ENCODE measurements at places on chromosomes 12 and 14.

GRCh38 chr14:66641861-66642635 lies 134.1 kb downstream of the GPHN start:
- DNase-seq: no peak

- DNase-seq: no peak
Observed at GRCh38 chr12:76462668-76463224, 96.8 kb downstream of the OSBPL8 start.

DNA sequence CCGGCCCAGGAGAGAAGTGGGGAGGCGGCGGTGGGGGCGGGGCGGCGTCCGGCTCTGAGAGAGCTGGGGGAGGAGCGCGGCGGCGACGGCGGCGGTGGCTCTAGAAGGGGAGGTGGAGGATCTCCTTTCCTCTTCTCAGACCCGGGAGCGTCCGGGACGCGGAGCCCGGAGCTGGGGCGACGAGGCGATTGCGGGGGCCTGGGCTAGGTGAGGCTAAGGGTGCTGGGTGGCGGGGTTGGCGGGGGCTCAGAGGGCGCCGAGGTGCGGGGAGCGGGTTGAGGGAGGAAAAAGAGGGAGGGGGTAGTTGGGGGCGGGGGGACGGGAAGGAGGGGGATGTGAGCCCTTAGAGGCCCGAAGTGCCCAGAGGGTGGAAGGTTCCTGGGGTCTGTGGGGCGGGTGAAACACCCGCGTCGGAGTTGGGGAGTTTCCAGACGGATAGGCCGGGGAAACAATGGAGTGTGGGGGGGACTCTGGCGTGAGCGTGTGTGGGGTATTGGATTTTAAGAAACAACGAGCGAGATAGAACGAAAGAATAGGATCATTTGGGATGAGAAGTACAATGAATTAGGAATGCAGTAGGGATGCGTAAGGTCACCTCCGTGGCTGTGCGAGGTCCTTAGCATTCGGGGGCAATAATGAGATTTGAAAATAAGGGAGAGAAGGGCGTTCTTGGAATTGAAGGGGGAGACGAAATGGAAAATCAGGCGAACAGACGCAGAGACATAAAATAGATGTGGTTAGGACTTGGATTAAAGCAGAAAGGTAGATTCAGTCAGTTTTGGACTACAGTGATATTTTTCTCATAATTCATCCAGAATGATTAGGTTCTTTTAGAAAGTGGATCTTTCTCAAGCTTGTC lies at the start of gene SPATS2:
Gene SPATS2 (plus strand): TSS at position 82 of the 859 bp plus-strand sequence. CDS start 93,551 bp downstream, outside the sequence.
- no peak for DNase-seq

DNA sequence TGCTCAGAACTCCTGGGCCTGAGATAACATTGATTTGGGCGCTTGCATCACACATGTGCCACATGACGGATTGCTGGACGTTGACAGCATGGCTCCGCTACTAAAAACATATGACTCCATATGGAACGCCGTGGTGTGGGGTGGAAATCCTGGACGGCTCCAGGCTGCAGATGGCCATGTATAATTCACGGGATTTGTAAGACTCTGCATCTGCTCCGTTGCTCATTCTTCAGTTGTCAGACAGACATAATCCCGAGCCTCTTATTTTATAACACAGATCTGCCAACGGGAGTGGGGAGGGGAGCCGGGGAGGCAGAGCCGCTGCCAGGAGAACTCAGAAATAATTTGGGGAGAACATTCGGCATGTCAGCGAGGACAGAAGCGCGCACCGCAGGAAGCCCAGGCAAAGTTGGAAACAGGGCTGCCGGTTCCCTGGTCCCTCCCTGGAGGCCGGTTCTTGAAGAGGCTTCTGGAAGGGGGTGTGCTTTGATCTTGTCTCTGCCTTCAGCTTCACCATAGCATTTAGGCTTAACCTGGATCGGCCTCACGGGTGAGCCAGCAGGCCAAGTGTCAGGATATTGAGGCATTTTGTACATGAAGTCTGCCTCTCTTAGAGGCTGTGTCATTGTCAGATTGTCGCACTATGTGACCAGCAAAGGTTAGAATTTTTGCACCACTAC lies 45.8 kb upstream of the MYL2 start:
- no peak for DNase-seq

DNA sequence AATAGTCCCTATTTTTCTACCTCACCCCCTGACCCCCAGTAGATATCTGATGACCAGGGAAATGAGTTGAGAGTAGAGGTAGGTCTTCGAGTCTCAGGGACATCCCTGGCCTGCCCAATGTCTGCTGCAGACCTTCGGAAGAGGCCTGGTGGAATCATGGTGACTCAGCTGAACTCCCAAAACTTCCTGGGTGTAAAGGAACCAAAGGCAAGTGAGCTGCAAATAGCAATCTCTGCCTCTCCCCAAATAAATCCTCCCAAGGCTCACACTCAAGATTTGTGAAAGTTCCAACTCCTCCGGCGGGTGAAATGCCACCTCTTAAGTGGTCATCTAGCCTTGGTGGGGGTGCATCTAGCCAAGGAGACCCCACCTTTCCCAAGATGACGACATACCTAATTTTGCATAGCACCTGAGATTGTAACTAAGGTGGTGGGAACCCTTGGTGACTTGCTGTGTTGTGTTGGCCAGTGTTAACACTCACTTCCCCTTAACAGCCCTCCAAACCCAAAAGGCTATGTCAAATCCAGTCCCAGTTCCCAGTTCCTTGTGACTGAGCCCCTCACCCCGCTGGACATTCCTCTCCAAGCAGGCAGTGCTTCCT lies 6.3 kb downstream of the ZFP36L1 start:
- DNase-seq: no peak

- no peak for DNase-seq
Observed at GRCh38 chr14:19920021-19920657, at the start of gene OR4K5. Gene OR4K5 (plus strand): TSS chr14:19920607. CDS start chr14:19920607, 0 bp downstream.

DNA sequence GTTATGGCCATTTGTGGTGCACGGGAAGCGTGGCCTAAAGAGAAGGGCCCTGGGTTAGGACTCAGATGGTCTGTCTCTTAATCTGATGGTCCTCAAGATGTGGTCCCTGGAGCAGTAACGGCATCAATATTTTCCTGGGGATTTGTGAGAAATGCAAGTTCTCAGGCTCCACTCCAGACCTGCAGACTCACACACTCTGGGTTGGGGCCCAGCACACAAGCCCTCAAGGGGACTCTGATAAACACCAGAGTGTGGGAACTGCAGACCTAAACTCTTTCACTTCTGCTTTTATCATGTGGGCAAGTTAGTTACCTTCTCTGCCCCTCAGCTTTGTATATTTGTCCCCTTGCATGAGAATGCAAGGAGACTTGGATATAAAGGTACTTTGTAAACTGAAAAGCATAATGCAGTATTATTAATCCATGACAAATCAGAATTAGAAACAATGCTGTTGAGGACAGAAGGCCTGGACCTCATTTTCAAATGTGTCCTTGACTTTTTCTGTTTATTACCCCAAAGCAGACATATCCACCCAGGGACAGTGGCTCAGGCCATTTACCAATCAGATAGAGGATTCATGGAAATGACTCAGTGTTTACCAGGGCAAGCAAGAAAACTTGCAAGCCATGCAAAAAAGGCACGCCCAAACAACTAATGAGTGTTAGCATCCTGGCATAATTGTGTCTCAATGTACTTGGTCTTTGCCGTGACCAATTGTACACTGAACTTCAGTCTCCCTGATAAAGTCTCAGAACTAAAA lies 157.0 kb downstream of the ASCL1 start:
- no peak for DNase-seq

- DNase-seq: no peak
Observed at GRCh38 chr12:83641789-83642188, 955.1 kb downstream of the TMTC2 start.

DNA sequence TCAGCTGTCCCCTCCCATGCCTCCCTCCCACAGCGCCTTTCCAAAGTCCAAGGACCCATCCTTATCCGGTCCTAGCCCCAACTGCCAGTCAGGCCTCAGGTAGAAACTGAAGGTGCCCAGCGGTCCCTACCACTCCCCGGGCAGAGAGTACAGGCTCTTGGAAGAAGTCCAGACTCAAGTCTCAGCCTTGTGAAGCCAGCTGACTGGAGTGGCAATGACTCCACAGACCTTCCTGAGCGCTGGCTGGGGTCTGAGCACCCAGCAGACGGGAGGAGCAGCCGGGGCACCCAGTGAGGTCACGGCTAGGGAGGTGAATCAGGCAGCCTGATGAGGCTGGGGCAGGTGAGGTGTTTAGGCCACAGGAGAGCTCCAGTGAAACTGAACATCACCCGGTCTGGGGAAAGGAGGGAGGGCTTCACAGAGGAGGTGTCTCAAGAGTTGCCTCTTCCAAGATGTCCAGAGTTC lies 60.0 kb downstream of the ITPK1 start:
- no peak for DNase-seq

DNA sequence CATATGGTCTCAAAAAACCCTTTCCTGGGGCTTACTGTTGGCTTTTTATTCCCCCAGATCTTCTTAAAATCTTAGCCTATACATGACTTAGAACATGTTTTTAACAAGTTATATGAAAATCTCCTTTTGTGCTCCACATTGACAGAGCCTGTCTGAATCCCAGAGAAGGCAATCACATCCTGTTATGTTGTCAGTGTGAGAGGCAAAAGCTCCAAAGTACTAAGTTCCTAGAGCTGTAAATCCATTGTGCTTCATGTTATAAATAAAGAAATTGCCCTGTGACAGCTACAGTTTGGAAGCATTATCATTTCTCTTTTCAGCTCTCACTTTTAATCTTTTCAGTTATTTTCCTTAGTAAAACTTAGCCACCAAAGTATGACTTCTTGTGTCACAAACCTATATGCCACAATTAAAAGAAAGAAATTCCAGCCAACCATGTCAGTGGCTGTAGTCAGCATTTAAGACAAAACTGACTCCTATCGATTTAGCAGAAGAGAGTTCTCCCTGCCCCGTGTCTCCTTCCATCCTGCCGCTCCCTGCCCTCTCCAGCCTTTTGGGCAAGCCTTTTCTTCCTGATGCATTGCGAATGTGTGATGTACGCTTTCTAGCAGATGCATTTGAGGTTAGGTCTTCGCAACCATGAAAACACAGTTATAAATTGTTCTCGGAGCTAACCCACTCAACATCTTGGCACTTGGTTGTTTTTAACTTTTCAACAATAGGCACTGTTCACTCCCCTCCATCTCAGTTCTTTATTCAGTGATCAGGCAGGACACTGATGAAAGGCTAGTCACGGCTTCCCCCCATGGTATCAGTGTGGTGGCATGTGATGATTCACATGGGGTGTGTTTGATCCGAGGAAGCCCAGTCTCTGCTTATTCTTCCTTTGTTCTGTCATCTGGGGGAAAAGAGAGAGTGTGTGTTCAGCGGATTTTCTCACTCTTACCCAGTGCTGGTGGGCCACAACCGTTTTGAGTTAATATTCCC lies 143.5 kb downstream of the SSPN start:
- no peak for DNase-seq

DNA sequence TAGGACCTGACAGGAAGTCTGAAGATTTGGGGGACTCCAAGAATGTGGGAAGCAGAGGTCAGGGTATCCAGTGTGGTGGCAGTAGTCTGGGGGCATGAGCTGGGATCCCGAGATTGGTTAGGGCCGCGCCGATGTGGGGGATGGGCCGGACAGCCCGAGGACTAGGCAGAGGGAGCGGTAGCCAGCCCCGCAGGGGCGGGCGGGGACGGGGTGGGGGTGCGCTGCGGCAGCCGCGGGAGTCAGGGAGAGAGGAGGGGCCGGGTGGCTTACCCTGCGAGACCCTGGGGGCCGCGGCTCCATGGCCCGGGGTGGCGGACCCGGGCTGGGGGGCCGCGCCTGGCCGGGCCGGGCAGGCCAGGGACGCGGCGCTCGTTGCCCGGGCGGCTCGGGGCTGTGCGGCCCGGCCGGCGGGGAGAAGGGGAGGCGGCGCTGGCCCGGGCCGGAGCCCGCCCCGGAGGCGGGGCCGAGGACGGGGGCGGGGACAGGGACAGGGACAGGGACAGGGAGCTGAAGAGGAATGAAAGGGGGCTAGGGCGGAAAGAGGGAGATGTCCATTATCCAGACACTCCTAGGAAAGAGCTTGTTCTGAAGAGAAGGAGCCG lies 5.6 kb downstream of the ZNF385A start:
- DNase-seq: no peak

GRCh38 chr12:93434256-93434865 lies 7.4 kb downstream of the UBE2N start:
- no peak for DNase-seq

- no peak for DNase-seq
Observed at GRCh38 chr14:38737686-38738407, 365.2 kb downstream of the SEC23A start.

DNA sequence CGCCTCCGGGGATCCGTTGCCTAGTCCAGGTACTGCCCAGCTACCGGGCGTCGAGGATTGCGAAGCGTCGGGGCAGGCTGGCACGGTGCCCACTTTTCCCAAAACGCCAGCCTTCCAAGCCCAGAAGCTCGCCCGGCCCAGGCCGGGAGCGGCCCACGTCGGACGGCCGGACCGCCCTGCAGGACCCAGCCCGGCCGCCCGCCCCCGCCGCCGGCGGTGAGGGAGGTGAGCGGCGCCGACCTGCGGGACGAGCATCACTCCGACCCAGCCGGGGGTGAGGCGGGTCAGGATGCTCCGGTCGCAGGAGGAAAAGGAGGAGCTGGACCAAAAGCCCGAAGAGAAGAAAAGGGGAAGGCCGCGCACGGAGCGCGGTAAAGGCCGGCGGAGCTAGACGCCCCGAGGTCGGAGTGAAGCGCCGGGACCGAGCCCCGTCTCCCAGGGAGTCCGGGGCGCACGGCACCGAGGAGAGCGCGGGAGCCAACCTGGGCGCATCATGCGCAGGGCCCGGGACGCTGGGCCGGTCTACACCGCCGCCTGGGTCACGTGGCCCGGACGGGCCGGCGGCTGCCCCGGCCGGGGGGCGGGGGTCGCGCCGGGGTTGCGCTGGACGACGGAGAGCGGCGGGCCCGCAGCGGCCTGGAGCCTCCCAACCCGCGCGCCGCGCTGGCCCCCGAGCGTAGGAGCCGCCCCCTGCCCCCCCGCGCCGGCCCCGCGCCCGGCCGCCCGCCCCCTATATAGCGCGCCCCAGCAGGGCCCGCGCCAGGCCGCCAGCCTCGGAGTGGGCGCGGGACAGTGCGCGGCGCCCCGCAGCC lies at the start of gene AQP5:
Gene AQP5 (plus strand): TSS at position 762 of the 812 bp plus-strand sequence. CDS start 146 bp downstream, outside the sequence.
- no peak for DNase-seq

DNA sequence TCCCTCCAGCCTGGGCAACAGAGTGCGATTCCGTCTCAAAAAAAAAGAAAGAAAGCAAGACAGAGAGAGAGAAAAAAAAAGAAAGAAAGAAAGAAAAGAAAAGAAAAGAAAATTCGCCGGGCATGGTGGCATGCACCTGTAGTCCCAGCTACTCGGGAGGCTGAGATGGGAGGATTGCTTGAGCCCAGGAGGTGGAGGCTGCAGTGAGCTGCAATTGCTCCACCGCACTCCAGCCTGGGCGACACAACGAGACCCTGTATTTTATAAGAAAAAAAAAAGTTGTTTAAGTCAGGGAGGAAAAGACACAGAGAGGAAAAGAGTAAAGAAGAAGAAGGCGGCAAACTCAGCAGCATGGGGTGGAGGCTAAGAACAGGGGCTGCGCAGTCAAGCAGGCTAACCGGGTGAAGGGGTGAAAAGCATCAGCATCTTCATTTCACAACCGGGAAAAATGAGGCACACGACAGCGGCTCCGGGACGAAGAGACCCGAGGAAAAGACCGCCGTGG lies 557 bp upstream of the FICD start:
- DNase-seq: no peak

- no peak for DNase-seq
Observed at GRCh38 chr12:123126294-123127181, 24.4 kb downstream of the PITPNM2 start.
